SK-N-MC (cell line): ENCODE measurements at places on chromosomes 4 and X.

- no peak for DNase-seq
These were observed 11.2 kb downstream of the IRAK1 start for GRCh38 chrX:154008521-154008920.

- no peak for DNase-seq
These were observed 208.1 kb upstream of the EOLA2 start for GRCh38 chrX:150146271-150146896.

- no peak for DNase-seq
These were observed 19.4 kb downstream of the SEPTIN11 start for GRCh38 chr4:76968937-76969336.

DNA sequence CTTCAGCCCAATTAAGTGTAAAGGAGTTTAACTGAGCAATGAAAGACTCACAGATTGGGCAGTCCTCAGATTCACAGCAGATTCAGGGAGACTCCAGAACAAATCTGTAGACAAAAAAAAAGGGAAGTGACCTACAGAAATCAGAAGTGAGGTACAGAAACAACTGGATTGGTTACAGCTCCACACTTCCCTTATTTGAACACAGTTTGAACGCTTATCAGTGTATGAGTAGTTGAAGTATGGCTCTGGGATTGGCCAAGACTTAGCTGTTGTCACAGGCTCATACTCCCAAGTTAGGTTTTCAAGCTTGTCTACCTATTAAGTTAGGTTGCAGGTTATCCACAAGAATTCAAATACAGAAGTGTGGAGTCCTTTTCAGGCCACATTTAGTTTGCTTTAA lies 112.4 kb upstream of the ELOVL6 start:
- DNase-seq, result no peak

DNA sequence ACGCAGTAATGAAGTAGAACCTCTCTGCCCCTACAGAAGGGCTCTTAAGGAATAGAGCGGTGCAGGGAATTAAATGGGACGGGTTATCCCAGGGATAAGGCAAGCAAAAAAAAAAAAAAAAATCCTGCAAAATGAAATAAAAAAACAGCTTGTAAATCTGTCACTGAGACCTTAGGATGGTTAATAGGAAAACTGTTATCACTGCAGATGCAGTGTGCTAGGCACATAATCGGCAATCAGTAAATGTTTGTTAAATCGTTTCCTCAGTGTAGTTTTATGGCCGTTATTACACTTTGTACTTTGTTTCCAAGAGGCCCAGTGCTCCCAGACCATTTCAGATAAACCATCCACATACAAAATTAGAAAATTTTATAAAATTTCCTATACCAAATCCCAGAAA lies 1.0 kb downstream of the HNRNPH2 start:
- DNase-seq, result no peak

DNA sequence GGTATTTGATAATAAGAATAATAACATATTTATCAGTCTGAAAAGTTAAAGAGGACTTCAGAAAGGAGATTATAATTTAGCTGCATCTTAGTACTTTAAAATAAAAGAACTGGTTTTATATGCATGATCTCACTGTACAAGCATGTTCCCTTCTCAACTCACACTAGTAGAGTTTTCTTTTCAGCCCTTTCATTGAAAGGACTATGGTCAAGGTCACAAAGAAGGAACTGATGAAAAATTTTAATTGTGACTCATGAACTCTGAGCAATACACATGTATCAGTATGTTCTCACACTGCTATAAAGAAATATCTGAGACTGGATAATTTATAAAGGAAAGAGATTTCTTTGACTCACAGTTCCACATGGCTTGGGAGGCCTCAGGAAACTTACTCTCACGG lies 73.7 kb upstream of the NDST4 start:
- no peak for DNase-seq

- no peak for DNase-seq
These were observed 23.9 kb downstream of the EVC start for GRCh38 chr4:5734853-5735252.

DNA sequence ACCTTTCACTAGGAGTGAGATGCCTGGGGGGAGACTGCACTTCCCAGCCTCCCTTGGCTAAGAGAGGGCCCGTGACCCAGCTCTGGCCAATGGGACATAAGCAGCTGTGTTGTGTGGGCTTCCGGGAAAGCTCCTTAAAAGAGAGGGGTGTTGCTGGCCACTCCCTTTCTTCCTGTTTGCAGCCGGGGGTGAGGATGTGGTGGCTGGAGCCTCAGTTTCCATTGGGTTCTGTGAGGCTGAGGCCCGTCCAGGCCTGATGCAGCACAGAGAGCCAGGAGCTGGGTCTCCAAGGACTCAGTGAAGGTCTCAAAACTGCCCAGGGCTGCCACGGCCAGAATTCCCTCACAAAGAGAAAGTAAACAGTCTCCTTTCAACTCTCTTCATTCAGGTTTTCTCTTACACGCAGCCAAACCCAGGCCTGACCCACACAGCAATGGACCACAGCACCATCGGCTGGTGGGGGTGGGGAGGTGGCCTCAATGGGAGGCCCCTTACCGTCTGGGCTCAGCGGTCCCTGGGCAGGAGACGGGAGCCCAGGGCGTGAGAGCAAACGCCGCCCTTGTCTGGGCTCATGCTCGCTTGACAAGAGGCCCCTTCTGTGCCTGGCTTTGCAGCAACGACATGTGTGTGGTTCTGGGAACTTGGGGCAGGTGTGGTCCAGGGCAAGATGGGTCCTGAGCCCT lies 6.6 kb downstream of the NKX1-1 start:
- no peak for DNase-seq

DNA sequence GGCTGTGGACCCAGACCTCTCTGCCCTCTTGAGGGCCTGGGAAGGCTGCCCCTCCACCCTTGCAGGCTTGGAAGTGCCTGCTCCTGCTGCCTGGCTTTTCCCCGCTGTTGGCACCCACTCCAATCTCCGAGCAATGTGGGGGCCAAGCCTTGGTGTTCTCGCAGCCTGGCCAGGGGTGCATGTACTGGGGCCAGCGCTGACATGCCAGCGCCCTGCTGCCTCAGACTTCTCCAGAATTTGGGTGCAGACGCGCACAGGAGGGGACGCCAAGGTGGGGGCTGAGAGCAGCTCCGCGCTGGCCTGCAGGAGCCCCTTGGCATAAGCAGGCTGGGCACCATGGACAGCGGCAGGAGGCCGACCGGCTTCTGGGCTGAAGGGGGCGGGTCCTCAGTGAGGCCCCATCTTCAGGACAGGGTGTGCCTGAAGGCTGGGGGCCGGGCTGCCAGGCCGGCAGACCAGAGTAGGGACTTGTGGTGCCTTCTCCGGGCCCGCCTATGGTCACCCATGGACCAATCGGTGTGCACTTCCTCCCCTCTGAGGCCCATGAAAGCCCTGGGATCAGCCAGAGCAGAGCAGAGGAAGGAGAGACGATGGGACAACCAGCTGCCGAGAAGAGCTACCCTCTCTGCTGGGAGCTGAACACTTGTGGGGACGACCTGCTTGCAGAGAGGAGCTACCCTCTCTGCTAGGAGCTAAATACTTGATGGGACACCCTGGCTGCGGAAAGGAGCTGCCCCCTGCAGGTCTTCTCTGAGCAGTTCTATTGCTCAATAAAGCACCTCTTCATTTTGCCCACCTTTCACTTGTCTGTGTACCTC lies 118.3 kb downstream of the DNAAF6 start:
- DNase-seq, result no peak

GRCh38 chrX:33330798-33331197 lies 119.4 kb upstream of the DMD start:
- no peak for DNase-seq

- no peak for DNase-seq
These were observed 132.6 kb upstream of the ANK2 start for GRCh38 chr4:112916868-112917267.

GRCh38 chrX:68912113-68912512 lies 83.3 kb downstream of the EFNB1 start:
- DNase-seq, result no peak

DNA sequence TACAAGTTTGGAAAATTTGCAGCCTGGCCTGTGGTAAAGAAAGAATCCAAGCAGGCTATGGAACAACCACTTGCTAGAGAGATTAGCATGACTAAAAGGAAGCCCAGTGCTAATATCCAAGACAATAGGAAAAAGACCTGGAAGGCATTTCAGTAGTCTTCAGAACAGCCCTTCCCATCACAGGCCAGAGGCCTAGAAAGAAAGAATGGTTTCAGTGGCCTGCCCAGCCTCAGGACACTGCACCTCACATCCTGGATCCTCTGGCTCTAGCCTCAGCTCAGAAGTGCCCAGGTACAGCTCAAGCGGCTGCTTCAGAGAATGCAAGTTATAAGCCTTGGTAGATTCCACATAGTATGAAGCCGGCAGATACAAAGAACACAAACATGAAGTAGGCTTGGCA lies 449.8 kb upstream of the AR start:
- no peak for DNase-seq
